ENCODE measurements at places on chromosomes 1 and 21.

- DNase-seq: no peak
Observed at GRCh38 chr1:246355411-246356230, 151.5 kb downstream of the SMYD3 start.

DNA sequence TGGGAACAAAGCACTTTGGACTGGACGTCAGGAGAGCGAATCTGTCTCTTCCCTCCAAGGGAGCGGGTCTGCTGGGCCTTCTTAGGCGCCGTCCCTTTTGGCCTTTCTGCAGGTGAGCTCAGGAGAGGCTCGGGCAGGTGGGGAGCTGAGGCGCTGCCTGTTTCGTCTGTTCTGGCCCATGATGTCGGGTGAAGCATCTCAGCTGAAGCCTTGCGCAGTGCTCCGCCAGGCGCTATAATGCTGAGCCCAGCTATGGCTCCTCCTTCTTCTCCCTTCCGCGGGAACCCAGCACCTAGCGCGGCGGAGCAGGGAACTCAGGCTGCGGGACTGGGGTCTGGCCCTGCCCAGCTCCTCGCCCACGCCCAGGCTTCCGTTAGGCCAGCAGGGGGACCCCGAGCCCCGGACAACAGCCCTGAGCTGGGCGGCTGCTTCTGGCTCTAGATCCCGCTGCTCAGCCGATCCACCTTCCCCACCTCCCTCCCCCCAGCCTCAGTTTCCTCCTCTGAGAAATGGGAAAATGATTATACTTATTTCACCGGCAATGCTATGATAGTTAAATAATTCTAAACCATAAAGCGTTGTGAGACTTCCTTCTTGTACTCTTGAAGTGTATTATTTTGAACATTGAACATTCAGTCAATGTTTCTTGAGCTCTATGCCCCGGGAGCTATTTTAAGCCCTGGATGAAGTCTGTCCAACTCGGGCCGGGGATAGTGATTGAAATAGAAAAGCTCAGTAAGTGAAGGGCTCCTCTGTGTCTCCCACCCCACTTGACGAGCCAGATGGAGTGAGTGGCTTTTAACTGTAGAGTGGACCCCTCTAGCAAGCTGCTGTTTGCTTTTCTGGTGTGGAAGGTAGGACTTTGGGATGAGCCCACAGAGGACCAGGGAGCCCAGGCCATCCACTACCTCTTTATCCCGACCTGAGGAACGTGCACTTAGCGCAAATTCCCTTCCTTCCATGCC, 9.6 kb upstream of the ADORA1 start:
- peak; percentile 81 for DNase-seq

DNA sequence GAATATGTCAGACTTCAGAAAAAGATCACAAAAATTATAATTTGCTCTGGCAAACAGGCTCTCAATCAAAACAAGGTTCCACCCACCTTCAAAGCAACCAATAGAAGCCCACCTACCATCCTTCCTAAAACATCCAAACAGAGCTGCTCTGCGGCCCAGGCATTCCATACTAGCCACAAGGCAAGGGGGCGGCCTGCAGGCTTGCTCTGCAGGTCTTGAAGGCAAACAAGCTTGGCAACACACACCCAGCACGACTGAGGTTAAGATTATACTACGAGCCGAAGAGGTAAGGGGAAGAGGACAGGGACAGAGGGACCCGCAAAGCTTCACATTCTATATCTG, 207.3 kb downstream of the SLC45A1 start:
- no peak for DNase-seq

DNA sequence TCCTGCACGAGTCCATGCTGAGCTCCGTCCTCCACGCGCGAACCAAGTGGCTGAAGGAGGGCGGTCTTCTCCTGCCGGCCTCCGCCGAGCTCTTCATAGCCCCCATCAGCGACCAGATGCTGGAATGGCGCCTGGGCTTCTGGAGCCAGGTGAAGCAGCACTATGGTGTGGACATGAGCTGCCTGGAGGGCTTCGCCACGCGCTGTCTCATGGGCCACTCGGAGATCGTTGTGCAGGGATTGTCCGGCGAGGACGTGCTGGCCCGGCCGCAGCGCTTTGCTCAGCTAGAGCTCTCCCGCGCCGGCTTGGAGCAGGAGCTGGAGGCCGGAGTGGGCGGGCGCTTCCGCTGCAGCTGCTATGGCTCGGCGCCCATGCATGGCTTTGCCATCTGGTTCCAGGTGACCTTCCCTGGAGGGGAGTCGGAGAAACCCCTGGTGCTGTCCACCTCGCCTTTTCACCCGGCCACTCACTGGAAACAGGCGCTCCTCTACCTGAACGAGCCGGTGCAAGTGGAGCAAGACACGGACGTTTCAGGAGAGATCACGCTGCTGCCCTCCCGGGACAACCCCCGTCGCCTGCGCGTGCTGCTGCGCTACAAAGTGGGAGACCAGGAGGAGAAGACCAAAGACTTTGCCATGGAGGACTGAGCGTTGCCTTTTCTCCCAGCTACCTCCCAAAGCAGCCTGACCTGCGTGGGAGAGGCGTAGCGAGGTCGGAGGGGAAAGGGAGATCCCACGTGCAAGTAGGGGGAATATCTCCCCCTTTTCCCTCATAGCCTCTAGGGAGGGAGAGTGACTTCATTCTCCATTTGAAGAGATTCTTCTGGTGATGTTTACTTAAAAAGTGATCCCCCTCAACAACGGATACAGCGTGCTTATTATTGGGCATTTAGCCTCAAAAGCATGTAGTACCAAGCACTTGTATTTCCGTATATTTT, 991 bp downstream of the PRMT6 start:
- peak; percentile 37 for DNase-seq

DNA sequence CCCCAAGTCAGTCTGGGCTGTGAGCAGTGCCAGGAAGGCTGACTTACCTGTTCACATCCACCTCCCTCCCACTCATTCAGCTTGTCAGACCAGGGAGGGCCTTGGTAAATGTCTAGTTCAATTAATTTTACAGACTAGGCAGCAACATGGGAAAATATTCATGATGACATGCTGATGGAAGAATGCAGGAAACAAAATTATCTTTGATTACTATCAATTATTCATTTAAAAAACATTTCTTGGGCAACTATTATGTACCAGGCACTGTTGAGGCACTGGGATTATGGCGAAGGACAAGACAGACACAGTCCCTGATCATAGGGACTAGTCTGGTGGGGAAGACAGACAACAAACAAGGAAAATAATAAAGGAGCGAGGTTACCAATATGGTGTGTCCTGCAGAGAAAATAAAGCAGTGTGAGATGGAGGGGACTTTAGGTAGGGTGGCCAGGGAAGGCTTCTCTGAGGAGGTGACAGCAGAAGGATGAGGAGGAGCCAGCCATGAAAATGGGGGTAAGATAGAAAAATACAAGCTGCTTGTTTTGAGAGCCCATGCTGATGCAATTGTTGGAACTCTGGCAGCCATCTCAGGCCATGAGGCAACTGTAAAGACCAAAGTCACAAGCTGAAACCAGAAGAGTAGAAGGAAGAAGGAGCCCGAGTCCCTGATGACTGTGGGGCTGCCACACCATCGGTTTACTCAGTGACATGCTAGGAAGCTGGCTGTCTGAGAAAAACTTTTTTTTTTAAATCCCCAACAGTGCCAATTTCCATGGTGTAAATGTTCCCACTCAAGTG, 14.0 kb downstream of the TRIM62 start:
- DNase-seq: no peak

Measured in suppressor macrophage treated with lipopolysaccharide for 4 hours (primary cell).